ENCODE measurements at places on chromosomes 11 and 22. TPM values are rescaled to one million over a fixed set of nuclear protein-coding genes. Genes with fewer than 3 reads are reported as not detected.

NCF4 gene
- total RNA-seq, result 19.4 TPM

CRYBB2 gene
- not detected for total RNA-seq

SLC35F2 gene
- 16.6 TPM for total RNA-seq

C11orf91 gene
- not detected for total RNA-seq

NXPE2 gene
- 0.22 TPM for total RNA-seq

ST13 gene
- 196 TPM for total RNA-seq

HIC2 gene
- total RNA-seq, result 4.2 TPM

- peak overlapping the region; percentile 92 for H3K27ac ChIP-seq
- no peak for DNase-seq
- no peaks in the 10 kb centered on the region for H3K36me3 ChIP-seq
- peaks cover 2% of the 10 kb centered on the region for H3K4me1 ChIP-seq
- H3K27me3 ChIP-seq, result no peaks in the 10 kb centered on the region
- H3K4me3 ChIP-seq, result peak overlapping the region; percentile 30
These were observed 161.1 kb upstream of the GRK3 start for GRCh38 chr22:25403284-25403810.

DNA sequence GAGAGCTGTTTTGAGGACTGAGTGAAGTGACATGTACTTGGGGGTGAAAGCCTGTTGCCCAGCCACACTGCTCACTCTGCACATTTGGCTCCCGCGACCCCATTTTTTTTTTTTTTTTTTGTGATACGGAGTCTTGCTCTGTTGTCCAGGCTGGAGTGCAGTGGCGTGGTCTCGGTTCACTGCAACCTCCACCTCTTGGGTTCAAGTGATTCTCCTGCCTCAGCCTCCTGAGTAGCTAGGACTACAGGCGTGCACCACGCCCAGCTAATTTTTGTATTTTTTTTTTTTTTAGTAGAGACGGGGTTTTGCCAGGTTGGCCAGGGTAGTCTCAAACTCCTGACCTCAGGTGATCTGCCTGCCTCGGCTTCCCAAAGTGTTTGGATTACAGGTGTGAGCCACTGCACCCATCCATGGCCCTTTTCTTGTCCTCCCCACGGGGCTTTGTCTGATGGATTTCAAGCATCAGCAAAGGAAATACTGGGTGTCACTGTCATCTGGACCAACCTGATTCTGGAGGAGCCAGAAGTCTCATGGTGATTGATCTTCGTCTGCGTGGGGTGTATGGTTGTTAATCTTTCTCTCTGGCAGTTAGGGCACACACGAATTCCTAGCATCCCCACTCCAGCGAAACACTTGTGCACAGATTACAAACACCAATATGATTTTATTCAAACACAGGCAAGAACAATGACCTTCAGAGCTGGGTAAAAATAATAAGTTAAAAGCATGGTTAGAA is 3.4 kb upstream of the UCP3 start:
- no peak for DNase-seq
- no peaks in the 10 kb centered on the region for H3K4me1 ChIP-seq
- H3K27me3 ChIP-seq, result no peaks in the 10 kb centered on the region
- peaks cover 3% of the 10 kb centered on the region for H3K36me3 ChIP-seq

GRCh38 chr11:130464291-130464812 is 15.9 kb downstream of the ADAMTS15 start:
- peaks cover 15% of the 10 kb centered on the region for H3K36me3 ChIP-seq
- H3K4me3 ChIP-seq, result no peak overlapping the region
- DNase-seq, result no peak
- peaks cover 6% of the 10 kb centered on the region for H3K4me1 ChIP-seq
- no peaks in the 10 kb centered on the region for H3K27me3 ChIP-seq
- H3K27ac ChIP-seq, result no peak overlapping the region

GRCh38 chr22:17091851-17092250 is 7.1 kb downstream of the IL17RA start:
- no peak for DNase-seq
- H3K4me1 ChIP-seq, result no peaks in the 10 kb centered on the region
- H3K4me3 ChIP-seq, result no peak overlapping the region
- no peak overlapping the region for H3K27ac ChIP-seq

- H3K36me3 ChIP-seq, result peaks cover 9% of the 10 kb centered on the region
These were observed 585 bp upstream of the NADSYN1 start for GRCh38 chr11:71452199-71453036.

- no peaks in the 10 kb centered on the region for H3K27me3 ChIP-seq
- peak; percentile 31 for DNase-seq
- no peaks in the 10 kb centered on the region for H3K36me3 ChIP-seq
- peaks cover 5% of the 10 kb centered on the region for H3K4me1 ChIP-seq
- peak overlapping the region; percentile 8 for H3K4me3 ChIP-seq
These were observed 26.9 kb upstream of the TP53I11 start for GRCh38 chr11:44977493-44977984.

GRCh38 chr11:5362017-5362625 is 10.8 kb downstream of the OR51B6 start:
- H3K4me3 ChIP-seq, result no peak overlapping the region
- H3K27me3 ChIP-seq, result no peaks in the 10 kb centered on the region
- no peaks in the 10 kb centered on the region for H3K4me1 ChIP-seq
- no peak for DNase-seq

- H3K27me3 ChIP-seq, result no peaks in the 10 kb centered on the region
- H3K27ac ChIP-seq, result no peak overlapping the region
- H3K36me3 ChIP-seq, result no peaks in the 10 kb centered on the region
- no peak for DNase-seq
- H3K4me3 ChIP-seq, result no peak overlapping the region
These were observed 12.5 kb upstream of the C1QTNF4 start for GRCh38 chr11:47606731-47607130.

DNA sequence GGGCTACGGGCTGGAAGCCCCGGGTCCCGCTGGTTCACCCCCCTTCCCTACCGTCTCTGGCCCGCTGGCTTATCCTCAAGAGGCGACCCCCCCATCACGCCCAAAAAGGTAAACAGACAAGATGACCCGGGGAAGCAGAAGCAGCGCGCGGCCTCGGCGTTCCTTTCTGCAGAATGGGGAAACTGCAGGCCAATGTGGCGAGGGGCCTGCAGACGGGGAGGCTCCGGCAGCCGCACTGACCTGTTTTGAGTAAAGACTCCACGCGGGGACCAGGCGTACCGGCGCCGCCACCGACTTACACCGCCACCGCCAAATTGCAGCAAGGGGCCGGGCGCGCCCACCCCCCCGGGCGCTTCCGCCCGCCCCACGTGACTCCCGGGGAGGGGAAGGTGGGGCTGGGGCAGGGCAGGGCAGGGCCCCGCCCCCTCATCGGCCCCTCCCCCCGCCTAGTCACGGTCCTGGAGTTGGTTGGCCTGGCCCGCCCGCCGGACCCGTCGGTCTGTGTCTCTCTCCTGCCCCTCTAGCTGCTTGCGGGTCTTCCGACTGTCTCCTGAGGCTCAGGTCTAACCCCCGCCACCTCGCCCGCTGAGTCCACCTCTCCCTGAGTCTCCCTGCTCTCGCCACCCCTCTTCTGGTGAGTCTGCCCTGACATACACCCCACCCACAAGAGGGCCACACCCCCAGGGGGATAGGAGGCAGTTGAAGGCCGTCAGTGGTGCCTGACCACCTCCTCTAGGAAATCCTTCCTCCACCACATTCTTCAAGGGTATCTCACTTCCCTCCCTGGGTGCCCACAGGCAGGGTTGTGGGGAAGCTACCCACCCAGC is at the start of gene ARAP1:
Gene ARAP1, minus strand, starts transcription at position 321 of the 827 bp plus-strand sequence. CDS start 25,280 bp downstream, outside the sequence.
- H3K4me3 ChIP-seq, result peak within 1 kb of the TSS; percentile 78
- no peak within 1 kb of the TSS for H3K27ac ChIP-seq
- H3K4me1 ChIP-seq, result no peaks in the 10 kb centered on the region
- DNase-seq, result peak; percentile 86

DNA sequence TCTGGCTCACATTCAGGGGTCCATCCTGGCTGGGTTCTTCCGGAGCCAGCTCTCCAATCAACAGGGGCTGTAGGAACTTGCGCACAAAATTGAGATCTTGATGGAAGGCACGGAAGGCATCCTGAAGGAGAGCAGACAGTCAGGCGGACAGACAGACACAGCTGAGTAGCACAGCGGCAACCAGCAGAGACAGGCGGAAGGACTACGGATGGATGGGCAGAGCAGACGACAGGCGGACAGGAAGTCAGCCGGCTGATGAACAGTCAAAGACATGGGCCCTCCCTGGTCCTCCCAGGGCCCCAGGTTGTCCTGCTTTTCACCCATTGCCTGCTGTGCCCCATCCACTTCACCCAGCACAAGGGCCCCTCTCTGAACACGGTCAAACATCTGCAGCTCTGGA is 11.3 kb downstream of the FADS3 start:
- H3K27ac ChIP-seq, result no peak overlapping the region
- H3K36me3 ChIP-seq, result no peaks in the 10 kb centered on the region

DNA sequence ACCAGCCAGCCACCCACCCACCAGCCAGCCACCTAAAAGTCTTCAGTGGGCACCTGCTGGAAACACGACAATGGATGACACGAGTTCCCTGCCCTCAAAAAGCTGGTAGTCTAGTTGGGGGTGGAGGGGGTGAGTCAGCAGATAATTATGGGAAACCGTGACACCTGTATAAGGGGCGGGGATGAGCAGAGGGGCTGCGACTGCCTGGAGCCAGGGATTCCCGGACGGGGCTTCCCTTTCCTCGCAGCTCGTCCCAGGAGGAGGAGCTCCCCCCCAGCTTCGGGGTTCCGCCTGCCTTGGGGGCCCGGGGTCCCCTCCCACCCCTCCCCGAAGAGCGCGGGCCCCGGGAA is 2.3 kb upstream of the RTN4RL2 start:
- H3K27me3 ChIP-seq, result peaks cover 22% of the 10 kb centered on the region
- no peak for DNase-seq
- H3K4me3 ChIP-seq, result no peak overlapping the region
- no peaks in the 10 kb centered on the region for H3K36me3 ChIP-seq

Data from kidney (tissue), 22 donors.